ENCODE measurements at places on chromosomes 3 and 15.

- DNase-seq, result no peak
Observed at GRCh38 chr15:94028809-94029208, 202.6 kb upstream of the MCTP2 start.

GRCh38 chr3:140315955-140316354 is 361.9 kb upstream of the TRIM42 start:
- no peak for DNase-seq

GRCh38 chr3:15694628-15695027 is 93.1 kb downstream of the BTD start:
- DNase-seq, result no peak

DNA sequence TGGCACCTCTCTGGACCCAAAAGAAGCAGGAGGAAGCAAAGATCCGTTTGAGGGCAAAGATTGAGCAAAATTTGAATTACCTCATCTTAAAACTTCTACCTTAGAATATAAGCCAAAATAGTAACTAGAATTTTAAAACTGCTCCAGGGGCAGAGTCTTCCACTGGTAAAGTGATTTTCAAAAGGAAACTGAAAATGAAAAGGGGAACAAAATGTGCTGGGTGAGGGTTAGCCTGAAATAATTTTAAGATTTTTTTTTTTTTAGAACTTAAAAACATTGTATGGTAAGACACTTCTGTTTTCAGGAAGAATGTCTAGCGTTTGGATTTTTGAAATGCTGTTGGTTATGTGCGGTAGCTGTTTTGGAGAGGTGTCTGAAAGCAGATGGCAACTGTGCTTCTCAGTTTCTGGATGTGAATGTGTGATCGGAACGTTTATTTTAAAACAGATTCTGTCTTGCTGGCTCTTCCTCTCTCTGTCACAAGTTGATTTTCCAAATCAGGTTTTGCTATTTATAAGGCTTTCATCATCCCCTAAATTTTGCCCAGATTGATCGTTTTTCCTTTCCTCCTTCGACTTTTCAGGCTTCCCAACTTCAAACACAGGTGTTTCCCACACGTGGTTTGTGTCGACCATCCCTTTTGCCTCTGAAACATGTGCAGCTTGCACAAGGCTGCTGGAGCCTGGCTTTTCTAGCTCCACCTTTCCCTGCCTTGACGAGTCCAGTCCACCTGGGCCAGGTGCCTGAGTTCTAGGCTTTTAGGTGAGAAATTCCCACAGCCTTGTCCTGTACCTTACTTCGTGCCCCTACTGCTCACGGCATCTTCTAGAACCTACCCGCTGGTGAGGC is 3.3 kb downstream of the LRRK1 start:
- DNase-seq, result no peak

DNA sequence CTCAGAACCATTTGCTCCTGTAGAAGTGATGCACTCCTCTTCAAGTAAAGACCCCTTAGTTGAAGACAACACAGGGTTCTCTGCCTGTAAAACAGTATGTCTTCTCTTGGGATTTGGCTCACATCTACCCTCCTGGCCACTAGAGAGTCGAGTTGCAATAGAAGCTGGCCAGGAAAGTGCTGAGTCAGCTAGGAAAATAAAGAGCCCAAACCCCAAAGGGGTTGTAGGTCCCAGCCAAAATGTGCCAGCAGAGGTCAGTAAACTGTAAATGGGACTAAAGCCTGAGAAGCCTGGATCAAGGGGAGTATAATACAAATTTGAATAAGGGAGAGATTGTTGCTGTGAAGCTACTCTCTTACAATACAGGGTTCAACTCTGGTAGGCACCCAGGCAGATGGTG is 37.2 kb upstream of the THBS1 start:
- no peak for DNase-seq

DNA sequence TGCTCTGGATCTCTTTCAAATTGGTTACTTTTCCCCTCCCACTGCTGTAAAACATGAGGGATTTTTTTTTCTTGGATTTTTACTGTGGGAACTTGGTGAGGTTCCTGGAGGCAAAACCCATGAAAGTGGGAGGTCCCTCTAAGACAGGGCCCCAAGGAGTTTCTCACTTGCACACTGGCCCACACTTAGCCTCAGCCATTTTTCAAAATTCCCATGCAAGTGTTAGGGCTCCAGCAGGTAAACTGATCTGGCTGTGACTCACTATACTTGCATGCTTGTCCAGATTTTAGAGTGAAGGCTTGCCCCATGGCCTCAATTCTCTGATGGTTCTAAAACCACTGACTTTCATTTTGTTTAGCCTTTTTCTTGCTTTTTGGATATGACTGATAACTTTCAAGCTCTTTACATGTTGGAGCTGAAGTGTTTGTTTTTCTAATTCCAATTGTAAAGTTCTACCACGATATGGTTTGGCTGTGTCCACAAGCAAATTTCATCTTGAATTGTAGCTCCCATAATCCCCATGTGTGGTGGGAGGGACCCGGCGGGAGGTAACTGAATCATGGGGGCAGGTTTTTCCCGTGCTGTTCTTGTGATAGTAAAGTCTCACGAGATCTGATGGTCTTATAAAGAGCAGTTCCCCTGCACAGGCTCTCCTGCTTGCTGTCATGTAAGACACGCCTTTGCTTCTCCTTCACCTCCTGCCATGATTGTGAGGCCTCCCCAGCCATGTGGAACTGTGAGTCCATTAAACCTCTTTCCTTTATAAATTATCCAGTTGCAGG is 37.7 kb downstream of the MCCC1 start:
- DNase-seq, result no peak

All from stimulated activated CD8-positive, alpha-beta memory T cell treated with anti-CD3 and anti-CD28 coated beads, Interleukin-12 subunit alpha, Interleukin-12 subunit beta, amount 100 ng/mL, for 4 hours (primary cell).